Caki2 (cell line): ENCODE measurements at places on chromosomes 13 and 19. TPM values are rescaled to one million over a fixed set of nuclear protein-coding genes. Genes with fewer than 3 reads are reported as not detected.

RASIP1 gene
- total RNA-seq: not detected in 2 replicates

NAPSA gene
- 0.61 TPM in 1 of 2 replicates, not detected in the other for total RNA-seq

NALCN gene
- 0.34 TPM in 1 of 2 replicates, not detected in the other for total RNA-seq

CLDN10 gene
- total RNA-seq: not detected in 2 replicates

CEACAM21 gene
- not detected in 2 replicates for total RNA-seq

PRR20E gene
- not detected in 2 replicates for total RNA-seq

RNF17 gene
- not detected in 2 replicates for total RNA-seq

CEACAM8 gene
- not detected in 2 replicates for total RNA-seq

ZNF555 gene
- 3.9 and 12.4 TPM in 2 replicates for total RNA-seq

GNG8 gene
- not detected in 2 replicates for total RNA-seq

SIAH3 gene
- not detected in 2 replicates for total RNA-seq

C19orf47 gene
- 14.7 and 32.8 TPM in 2 replicates for total RNA-seq

LENG8 gene
- 3.6 and 12.0 TPM in 2 replicates for total RNA-seq

SLC25A30 gene
- 5.6 and 6.0 TPM in 2 replicates for total RNA-seq

ZNF83 gene
- 11.9 and 19.2 TPM in 2 replicates for total RNA-seq

SLC10A2 gene
- total RNA-seq: 0.12 TPM in 1 of 2 replicates, not detected in the other

OLFM2 gene
- total RNA-seq: 1.4 and 13.5 TPM in 2 replicates

ZNF471 gene
- total RNA-seq: not detected in 2 replicates

PALM3 gene
- not detected in 2 replicates for total RNA-seq

MCF2L gene
- total RNA-seq: 3.0 and 3.4 TPM in 2 replicates

CBARP gene
- 0.24 and 1.9 TPM in 2 replicates for total RNA-seq

PLD3 gene
- total RNA-seq: 381 and 440 TPM in 2 replicates

SULT2A1 gene
- not detected in 2 replicates for total RNA-seq

CCDC194 gene
- not detected in 2 replicates for total RNA-seq

PCDH8 gene
- total RNA-seq: not detected in 2 replicates

MEIS3 gene
- total RNA-seq: 41.7 and 44.4 TPM in 2 replicates
